ENCODE measurements at places on chromosomes 1 and 21.

DNA sequence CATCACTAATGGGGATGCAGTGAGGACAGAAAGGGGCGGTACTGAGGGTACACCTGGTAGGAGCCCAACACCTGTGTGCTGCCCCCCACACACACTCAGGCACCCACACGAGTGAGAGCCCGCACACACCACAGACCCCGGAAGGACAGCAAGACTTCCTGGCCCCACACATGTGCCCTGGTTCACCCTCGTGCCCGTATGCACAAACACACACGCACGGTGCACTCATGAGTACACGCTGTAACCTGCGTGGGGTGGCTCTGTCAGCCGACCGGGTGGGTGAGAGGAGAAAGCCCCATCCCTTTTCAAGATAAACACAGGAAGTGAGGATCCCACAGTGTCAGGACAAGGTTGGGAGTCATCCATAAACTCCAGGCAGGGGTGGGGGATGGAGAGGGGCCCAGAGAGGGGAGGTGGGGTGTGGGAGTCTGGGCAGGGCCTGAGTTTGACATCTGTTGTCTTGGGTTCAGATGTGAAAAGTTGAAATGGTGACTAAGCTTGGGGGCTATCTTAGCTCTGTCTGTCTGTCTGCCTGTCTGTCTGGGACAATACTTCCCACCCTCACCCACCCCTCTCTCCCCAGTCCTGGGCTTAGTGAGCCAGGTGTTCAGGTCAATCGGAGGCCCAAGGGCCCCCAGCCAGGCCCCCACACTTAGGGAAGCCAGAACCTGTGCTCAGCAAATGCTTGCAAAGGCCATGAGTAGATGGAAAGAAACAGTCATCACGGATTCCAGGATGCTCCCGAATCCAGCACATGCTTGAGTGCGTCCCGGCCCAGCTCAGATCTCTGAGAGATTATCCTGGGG is 119.8 kb upstream of the ZBTB40 start:
- DNase-seq: no peak

DNA sequence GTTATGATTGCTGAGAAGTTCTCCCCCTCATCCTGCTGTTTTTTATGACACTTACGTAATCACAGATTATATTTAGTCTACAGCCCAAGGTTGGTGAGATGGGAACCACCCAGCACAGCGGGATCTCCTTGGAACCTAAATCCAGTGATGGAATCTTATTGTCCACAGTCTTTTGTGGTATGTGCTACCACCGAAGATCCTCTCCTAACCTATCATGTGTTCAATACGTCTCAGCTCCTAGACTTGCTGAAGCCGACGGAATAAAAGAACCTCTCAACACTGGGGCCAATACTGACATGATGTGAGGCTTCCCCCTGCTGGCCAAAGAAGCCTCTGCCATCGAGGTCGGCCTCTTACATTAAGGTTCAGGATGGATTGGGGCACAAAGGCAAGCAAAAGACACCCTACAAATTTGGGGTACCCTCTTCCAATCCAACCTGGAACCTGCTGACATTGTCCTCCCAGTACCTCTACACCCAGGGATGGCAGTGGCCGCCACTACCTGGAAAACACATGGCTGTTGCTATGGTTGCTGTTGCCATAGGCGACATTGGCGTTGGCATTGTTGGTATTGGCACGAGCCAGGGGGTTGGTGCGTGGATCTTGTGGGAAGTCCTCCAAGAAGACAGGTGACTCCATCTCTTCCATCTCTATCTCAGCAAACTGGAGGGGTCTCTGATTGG is 19.4 kb upstream of the KIF21B start:
- DNase-seq: peak; percentile 80

DNA sequence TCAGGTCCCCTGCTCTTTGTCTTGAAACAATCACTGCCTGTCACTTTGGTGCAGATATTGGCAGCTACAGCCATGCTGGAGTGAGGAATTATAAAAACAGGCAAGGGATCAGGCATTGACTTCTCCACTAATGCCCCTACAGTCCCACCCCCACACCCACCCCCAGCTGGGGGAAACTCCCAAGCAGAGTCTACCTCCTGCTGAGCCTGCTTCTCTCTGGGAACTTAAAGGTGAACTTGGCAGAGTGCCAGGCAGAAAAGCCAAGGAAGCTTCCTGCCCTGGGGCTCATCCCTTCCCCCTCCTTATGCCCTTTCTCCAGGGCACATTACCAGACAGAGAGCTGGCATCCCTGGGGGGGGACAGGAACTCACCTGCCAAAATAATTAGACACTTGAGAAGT is 6.7 kb downstream of the NCMAP start:
- DNase-seq: no peak

GRCh38 chr21:30839304-30839703 is 9.7 kb upstream of the KRTAP7-1 start:
- DNase-seq: no peak

- DNase-seq: no peak
Measured at GRCh38 chr1:14245954-14246353, 352.5 kb upstream of the KAZN start.

GRCh38 chr1:46615735-46616134 is 876 bp downstream of the MOB3C start:
- no peak for DNase-seq

GRCh38 chr1:103477101-103477500 is 48.4 kb upstream of the RNPC3 start:
- DNase-seq: no peak

DNA sequence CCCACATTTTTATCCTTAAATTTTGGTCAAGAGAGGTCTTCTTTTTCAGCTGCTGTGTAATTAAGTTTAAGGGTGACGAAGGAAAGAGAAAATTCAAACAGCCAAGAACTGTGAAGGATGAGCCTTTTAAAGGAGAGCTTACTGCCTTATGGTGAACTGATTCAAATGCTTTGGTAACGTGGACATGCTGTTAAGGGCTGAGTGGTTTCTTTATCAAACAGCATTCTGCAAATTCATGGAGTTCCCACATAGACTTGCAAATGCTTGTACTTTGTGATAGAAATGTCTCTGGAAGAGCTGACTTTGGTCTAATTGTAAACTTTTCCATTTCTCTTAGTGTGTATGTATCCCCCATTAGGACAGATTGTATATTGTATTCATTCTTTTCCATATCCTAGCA is 93.8 kb downstream of the CHD1L start:
- no peak for DNase-seq

- peak; percentile 54 for DNase-seq
Measured at GRCh38 chr1:29793101-29793546, 556.8 kb downstream of the PTPRU start.

DNA sequence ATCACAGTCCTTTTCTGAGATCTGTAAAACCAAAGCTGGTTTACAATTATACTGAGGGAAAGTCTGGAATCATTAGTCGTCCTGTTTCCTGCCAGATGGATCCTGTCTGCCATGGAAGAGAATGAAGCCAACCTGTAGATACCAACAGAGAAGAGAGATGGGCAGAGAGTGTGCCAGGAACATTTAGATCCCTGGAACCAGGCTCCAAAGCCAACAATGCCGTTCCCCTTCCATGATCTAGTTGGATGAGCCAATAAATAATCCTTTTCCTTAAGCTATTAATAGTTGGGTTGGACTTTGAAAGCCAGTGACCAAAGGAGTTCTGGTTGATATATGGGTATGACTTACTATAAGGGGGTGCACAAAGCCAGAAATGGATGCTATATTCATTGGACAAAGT is 15.0 kb downstream of the CAPN8 start:
- no peak for DNase-seq

DNA sequence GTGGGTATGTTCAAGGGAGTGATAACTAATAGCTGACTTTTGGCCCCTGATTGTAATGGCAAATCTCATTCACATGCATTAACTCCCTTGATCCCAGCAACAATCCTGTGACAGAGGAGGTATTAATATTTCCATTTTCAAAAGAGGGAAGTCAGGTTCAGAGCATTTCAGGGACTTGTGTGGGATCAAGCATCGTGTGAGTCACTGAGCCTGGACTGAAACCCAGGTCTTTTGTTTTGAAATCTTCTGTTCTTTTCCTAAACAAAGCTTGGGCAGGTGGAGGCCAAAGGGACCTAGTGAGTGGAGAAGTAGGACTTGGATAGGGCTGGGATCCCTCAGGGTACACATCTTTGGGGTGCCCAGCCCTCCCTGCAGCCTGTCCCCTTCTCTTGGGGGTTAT is 37.9 kb downstream of the ETNK2 start:
- no peak for DNase-seq

DNA sequence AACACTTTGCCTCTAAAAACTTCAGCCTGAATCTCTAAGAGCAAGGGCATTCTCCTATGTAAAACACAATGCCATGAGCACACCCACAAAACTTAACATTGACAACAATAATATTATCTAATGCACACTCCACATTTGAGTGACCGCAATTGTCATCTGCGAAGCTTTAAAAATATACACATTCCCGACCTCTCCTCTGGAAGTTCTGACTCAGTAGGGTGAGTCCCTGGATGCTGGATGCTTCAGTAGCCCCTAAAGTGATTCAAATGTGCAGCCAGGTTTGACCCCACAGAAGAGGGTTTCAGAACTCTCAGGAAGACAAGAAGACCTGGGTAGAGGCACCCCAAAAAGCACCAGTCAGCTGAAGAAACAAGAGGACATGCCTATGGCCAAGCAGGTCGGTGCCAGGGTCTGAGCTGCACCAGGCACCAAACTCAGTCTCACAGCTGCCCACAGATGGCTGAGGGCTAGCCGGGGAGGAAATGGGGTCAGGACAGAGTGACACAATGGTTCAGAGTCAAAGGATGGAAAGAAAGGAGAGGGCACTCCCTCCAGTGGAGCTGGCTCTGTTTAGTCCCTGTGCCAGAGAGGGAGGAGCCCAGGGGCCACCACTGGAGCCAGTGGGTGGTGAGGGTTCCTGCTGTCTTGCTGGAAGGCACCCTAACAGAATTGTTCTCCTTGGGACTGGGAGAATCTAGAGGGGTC is 17.4 kb downstream of the PIK3C2B start:
- DNase-seq: no peak

DNA sequence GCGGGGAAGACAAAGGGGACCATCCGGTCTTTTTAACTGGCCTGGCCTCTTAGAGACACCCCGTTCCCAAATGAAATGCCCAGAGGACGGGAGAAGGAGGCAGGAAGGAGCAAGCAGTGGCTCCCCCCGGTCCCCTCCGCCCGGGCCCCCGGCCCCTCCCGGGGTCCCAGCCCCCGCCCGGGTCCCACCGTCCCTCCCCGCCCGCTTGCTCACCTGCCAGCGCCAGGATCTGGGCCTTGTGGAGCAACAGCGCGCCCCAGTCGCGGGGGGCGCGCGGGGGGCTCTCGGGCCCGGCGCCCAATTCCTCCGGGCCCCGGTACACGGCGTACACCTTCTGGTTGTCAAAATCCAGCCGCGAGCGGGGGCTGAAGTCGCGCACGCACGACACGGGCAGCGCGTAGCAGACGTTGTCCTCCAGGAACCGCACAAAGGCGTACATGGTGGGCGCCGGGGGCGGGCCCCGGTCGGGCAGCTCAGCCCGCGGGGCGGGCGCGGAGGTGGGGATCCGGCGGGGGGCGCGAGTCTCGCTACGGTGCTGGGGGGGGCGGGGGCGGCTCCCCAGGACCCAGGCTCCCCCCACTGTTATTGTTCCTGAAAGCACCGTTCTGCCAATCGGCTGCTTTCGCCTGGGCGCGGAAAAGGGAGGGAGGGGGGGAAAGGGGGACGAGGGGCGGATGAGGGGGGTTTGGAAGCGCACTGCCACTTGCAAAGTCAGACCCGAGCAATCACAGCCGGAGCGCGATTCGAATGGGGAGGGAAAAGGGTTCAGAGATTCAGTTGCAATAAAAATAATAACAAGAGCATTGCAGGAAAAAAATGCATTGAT is at the start of gene BEND5:
BEND5 (minus strand) TSS at position 499 of the 826 bp plus-strand sequence; CDS start at position 439, 60 bp downstream.
- DNase-seq: peak; percentile 37
